ENCODE measurements at places on chromosomes 7 and 10.

DNA sequence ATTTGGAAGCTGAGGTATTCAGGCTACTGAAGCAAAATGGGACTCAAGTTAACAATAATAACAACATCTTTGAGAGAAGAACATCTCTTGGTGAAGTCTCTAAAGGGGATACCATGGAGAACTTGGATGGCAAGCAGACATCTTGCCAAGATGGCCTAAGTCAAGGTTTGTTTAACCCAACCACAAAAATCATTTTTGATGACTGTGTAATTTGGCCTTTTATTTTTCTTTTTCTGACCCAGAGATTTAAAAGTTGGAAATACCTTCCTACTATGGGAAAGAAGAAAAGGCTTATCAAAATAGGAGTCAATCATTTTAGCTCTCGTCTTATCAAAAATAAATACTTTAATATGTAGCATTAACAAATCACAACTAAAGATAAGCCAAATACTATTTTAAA lies 72.4 kb downstream of the PON1 start:
- DNase-seq = no peak

GRCh38 chr10:77430530-77430929 lies 207.1 kb downstream of the KCNMA1 start:
- DNase-seq = peak; percentile 35

DNA sequence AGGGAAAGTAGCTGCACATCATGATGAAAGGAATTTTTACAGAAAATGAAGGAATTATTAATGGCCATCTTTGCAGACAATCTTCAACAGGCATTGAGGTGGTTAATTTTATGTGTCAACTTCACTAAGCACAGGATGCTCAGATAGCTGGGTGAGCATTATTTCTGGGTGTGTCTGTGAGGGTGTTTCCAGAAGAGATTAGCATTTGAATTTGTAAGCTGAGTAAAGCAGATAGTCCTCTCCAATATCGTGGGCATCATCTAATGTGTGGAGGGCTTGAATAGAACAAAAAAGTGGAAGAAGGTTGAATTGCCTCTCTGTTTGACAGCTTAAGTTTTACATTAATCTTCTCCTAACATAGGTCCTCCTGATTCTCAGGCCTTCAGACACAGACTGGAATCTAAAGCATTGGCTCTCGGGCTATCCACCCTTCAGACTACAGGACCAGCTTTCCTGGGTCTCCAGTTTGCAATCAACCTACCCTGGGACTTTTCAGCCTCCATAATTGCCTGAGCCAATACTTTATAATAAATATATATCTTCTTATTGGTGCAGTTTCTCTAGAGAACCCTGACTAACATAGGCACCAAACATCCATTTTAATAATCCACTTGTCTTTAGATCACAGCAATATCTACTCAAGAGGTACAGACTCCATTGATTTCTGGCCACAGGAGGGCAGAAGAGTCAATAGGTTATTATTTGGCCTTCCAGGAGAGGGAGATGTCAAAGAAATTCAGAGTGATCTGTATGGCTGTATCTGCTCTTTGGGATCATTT lies 10.5 kb upstream of the CRPPA start:
- DNase-seq = peak; percentile 21

DNA sequence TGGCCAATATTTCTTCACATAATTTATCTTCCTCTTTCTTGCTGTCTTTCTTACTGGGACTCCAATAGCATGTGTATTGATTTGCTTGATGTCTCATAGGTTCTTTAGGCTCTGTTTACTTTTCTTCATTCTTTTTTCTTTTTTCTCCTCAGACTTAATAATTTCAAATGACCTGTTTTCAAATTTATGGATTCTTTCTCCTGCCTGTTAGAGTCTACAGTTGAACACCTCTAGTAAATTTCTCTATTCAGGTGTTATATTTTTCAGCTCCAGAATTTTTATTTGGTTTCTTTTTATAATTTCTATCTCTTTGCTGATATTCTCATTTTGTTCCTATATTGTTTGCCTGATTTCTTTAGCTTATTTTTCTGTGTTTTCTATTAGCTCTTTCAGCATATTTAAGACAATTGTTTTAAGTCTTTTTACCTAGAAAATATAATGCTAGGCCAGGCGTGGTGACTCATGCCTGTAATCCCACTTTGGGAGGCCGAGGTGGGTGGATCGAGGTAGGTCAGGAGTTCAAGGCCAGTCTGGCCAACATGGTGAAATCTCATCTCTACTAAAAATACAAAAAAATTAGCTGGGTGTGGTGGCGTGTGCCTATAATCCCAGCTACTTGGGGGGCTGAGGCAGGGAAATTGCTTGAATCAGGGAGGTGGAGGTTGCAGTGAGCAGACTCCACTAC lies 61.9 kb upstream of the TNS3 start:
- DNase-seq = no peak

DNA sequence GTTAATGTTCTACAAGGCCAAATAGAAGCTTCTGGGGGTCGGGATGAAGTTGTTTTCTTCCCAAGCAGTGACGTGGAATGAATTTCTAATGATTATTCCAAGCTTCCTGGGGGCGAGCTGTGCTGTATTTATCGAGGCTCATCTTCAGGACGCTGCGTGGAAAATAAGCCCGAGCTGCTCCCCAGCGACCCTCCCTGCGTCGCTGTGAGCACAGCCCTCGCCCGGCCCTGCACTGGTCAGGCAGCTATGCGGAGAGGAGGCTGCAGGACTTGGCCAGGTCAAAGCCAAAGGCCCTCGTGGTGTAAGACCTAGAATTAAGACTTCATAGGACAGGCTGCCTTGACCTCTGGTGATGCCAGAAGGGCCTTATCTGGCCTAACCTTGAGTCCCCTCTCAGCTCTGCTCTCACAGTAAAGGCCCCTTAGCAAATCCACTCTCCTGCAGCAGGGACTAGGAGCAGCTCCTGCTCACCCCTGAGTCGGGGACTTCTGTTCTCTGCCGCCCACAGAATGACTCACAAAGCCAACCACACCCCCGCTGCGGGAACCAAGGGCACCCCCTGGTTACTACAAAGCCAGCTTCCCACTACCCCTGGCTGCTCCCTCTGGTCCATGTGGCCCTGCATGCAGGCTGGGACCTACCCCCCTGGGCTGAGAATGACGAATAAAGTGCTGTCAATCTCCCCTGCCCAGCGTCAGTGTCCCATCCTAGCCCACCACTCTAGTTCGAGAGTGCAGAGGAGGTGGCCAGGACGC lies 501.6 kb downstream of the TCERG1L start:
- no peak for DNase-seq

DNA sequence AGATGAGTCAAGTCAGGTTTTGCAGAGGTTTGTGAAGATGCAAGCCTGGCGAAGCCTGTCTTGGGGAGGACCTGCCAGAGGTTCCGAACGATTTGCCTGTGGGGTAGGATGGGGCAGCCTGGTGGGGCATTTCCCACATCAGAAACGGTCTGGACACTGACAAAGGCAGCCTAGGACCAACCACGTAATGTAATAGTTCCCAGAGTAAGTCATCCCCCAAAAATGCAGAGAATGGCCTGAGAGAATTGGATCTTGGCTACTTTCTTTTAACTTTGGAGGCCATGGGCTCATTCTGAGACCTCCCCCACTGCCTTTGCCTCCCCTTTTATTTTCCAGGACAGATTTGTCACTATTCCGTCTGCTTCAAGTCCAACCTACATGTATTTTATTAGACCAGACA lies 168.9 kb upstream of the SH2B2 start:
- peak; percentile 73 for DNase-seq

DNA sequence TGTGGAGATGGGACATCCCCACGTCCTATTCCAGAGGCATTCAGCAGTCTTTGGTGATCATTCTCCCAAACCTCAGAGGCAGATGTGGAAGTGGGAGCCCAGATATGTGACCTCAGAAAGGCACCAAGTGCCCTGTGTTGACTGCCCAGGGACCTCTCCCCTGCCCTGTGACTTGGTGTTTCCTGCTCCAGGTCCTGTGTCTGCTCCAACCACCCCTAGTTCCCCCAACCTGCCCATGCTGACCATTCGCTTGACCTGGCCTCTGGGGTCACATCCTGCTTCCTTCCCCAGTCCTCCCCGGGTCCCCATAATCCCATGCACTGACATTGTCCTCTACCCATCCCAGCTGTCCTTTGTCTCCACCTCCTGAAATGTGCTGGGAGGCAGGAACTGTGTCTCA lies 7.6 kb downstream of the CYP26A1 start:
- DNase-seq = no peak

DNA sequence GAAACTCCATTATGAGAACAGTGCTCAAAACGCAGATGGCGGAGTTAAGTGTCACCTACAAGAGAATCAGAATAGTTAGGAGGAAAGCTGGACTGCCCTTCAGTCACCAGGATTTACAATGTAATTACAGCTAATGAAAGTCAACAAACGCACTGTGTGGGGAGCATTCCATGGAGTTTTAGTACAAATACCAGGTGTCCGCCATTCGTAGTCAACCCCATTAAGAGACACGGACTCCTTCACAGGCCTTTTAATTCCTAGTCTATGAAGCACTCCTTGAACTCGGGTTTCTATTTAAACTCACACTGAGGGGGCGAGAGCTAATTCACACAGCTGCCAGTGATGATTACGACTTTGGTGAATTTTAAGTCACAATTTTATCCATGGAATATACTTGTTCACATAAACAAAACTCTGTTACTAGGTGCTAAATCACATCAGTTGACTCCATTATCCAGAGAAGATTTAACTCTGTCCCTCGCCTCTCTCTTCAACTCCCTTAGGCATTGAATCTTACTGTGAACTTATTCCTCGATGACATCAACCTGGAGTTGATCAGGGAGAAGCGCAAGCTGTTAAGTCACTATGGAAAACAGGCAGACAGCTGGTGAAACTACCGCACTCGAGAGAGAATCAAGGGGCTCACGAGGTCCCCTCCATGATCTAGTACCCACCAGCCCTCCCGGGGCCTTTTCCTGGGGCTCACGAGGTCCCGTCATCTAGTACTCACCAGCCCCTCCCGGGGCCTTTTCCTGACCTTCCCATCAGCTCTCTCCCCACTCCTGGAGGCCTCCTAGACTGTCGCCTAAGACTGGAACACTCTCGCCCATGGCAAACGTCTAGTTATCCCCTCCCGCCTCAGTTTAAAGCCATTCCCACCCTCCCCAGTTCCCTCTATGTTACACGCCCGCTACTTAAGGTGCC lies 1.5 kb downstream of the ZFAND2A start:
- no peak for DNase-seq

DNA sequence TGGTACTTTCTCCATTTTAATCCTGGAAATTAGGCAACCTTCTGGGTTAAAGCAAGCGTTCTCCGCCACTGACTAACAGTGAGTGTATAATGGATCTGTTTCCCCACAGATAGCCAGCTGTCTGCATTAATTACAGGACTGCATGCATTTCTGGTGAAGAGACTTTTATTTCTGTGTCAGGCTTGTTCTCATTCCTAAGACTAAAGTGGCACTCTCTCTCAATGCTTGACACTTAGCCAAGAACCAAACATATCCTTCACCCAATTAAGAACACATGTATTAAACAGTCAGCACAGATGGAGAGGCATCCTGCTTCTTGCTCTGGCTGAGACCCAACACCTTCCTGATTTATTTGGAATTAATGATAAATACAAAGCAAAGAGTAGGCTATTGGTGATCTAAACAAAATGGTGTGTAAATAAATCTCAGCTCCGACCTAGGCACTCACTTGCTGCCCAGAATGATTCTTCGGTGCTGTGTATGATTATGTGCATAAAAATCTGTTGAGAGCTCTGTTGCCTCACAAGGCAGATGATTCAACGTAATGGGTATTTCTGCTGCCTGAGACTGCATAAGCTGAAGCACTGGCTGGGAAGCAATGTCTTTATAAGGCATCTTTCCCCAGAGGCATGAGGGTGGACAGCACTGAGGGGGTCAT lies 16.8 kb downstream of the CALU start:
- peak; percentile 96 for DNase-seq

GRCh38 chr7:69516238-69516820 lies 81.9 kb upstream of the AUTS2 start:
- DNase-seq = no peak

GRCh38 chr10:35019041-35020024 lies 70.8 kb downstream of the CUL2 start:
- DNase-seq = no peak

DNA sequence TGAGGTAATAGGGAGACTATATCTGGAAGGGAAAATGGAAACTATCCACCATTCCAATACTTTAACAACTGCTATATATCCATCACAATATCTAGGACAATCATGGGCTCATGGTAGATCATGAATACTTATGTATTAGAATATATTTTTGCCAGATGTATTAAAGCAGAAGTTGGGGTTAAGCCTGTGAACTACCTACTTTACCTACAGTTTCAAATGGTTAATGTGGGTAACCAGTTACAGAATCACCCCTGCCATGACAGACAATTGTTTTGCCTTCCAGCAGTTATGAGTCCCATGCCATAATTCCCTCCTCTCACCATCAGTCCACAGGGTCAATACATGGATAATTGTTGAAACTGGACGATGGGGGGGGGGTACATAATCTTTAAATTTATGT lies 29.9 kb upstream of the RAPGEF5 start:
- DNase-seq = no peak

DNA sequence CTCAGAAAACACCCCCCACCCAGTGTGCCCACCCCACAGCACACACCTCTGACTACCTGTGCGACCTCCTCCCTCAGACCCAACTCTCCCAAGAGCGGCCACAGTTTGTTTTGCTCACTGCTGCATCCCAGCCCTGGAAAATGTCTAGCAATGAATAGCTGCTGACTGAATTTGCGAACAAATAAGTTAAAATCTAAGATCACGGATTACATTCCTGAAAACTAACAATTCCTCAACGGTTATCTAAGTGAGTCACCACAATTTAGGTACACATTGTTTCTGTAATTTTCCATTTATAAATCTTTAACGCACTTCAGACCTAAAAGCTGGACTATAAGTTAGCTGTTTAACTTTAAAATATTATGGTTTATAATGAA lies 235.2 kb downstream of the ZMYND11 start:
- DNase-seq = peak; percentile 77

DNA sequence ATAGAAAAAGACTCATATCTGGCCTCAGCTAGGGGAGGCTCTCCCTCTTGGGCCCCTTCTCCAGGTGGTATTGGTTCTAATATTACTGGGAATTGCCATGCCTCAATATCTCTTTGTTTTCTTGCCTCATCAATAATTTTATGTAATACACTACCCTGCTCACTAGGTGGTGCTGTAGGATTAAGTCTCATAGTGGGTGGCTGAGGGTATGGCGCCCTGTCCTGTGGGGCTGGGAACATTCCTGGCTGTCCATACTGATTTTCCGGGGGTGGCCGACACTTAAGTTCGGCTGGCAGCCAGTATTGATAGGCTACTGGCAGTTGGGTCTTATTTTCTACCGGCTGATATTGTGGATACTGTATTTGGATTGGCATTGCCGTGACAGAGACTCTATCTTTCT lies 9.0 kb upstream of the TAS2R3 start:
- peak; percentile 12 for DNase-seq

- DNase-seq = no peak
Observed at GRCh38 chr10:13485623-13486022, 43.2 kb downstream of the BEND7 start.

DNA sequence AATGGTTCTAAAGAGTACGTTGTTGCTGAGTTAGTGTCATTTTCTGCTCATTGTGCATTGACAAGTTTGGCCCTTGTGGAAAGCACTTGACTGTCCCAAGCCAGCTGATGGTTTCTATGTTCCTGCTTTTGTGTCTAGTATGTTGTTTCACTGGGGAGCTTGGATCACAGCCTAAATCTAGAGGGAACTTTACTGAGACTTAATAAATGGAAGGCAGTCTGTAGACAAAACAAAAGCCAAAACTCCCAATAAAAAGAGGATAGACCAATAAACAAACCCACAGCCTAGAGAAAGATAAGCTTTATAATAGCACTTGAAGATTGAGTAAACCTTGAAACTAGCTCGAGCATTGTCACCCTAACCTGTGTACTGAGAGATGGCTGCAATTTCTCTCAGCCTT lies 196.8 kb downstream of the ADRA2A start:
- DNase-seq = no peak

GRCh38 chr10:68406815-68407548 lies at the start of gene RUFY2:
Gene RUFY2 (minus strand): TSS chr10:68407277. CDS start chr10:68407189, 88 bp downstream.
- peak; percentile 69 for DNase-seq

All from amniotic epithelial cell (primary cell).